Substantia nigra (tissue), 51 donors: ENCODE measurements at places on chromosomes 11 and 22.

- DNase-seq = no peak
Measured at GRCh38 chr11:113470233-113470632, 5.0 kb downstream of the DRD2 start.

GRCh38 chr22:49774499-49775151 is 53.0 kb downstream of the BRD1 start:
- no peak for DNase-seq

GRCh38 chr11:73862986-73863385 is 13.7 kb downstream of the COA4 start:
- DNase-seq = no peak

GRCh38 chr11:97607291-97608000 is 1217.6 kb downstream of the JRKL start:
- DNase-seq = no peak

- no peak for DNase-seq
Measured at GRCh38 chr11:85589373-85589772, 37.8 kb downstream of the DLG2 start.

DNA sequence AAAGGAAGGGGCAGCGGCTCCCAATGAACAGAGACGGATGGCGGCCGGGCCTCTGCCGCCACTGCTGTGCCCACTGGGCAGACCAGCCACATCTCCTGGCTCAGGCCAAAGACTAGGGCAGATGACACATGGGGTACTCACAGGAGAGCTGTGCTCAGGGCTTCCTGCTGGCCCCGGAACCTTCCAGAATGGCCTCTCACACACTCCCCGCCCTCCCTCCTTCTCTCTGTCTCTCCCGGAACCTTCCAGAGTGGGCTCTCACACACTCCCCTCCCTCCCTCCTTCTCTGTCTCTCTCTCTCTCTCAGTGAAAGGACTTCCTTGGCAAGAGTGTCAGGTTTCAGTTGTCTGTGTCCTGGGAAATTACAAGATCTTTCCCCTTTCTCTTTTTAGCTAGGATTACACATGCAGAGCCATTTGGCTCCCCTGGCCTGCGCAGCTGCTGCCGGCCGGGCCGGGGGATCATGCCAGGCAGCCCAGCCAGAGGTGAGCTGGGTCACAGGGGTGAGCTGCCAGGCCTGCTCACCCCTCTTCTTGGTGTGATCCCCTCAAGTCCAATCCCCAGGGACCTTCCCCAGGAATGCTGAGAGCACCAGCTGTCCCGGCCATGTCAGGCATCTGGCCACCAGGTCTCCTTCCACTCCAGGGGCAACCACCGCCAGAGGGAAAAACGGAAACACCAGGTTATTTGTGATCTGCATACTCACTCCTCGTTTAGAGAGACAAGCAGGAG is 45.3 kb upstream of the ADA2 start:
- no peak for DNase-seq

GRCh38 chr11:65043881-65044501 is 3.0 kb downstream of the SAC3D1 start:
- no peak for DNase-seq

DNA sequence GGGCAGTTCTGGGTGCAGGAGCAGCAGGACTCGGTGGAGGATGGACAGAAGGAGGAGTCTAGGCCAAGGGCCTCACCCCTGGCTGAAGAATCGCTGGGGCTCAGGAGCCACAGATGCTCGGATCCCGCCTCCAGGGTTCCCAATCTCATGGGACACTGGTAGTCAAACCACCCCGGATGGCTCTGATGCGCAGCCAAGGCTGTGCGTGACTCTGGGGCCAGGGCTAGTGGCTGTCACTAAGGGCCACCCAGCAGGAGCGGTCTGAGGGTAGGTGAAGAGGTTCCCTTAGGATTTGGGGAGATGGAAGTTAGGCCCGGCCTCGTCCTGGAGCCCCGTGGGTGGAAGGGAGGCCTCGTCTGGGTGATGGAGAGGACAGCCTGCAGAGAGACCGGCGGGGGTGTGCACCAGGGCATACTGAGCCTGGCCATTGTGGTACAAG is 300.6 kb downstream of the TBC1D22A start:
- no peak for DNase-seq

DNA sequence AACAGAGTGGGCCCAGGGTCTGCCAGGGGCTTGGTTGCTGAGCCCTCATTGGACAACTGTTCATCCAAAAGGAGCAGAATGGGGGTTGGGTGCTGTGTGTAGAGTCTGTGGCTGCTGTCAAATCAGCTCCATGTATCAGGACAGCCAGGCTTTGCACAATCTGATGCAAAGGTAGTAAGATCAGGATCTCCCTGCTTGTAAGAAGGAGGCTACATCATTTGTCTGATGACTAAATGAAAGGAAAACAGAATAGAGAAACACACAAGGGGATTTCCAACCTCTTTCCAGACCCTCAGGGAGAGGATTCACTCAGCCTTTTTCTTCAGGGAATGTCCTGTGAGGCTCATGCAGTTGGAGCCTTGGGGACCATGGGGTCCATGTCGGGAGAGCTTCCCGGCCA is 7.2 kb downstream of the MICAL2 start:
- no peak for DNase-seq

- DNase-seq = no peak
Measured at GRCh38 chr22:43475549-43476076, 63.8 kb downstream of the MPPED1 start.

- DNase-seq = no peak
Measured at GRCh38 chr11:44598831-44599230, 33.4 kb downstream of the CD82 start.

GRCh38 chr11:21727102-21727501 is 465.8 kb upstream of the ANO5 start:
- no peak for DNase-seq

GRCh38 chr11:47163193-47163592 is 13.5 kb downstream of the ARFGAP2 start:
- no peak for DNase-seq
